ENCODE measurements at places on chromosomes 16 and 17.

GRCh38 chr16:82108774-82109173, 61.2 kb downstream of the MPHOSPH6 start:
- DNase-seq: no peak

- no peak for DNase-seq
These were observed 9.8 kb upstream of the ADAT1 start for GRCh38 chr16:75632857-75633256.

GRCh38 chr17:83191388-83192160, 112.2 kb downstream of the METRNL start:
- no peak for DNase-seq

DNA sequence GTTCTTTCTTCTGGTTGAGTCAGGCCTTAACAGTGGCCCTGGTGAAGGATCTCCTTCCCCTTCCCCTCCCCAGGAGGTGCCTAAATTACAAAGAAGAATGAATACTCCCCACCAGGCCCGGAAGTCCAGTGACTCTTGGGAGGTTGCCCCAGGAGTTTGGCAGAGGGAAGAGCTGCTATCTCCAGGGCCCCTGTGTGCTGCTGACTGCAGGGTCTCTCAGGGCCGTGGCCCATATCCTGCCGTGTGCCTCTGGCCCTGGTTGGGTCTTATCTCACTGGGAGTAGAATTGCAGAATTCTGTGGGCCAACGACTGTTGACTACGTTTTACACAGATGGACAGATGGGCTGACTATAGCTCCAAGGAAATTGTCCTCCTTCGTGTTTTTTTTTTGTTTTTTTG, 28.0 kb downstream of the AKAP1 start:
- DNase-seq: no peak

DNA sequence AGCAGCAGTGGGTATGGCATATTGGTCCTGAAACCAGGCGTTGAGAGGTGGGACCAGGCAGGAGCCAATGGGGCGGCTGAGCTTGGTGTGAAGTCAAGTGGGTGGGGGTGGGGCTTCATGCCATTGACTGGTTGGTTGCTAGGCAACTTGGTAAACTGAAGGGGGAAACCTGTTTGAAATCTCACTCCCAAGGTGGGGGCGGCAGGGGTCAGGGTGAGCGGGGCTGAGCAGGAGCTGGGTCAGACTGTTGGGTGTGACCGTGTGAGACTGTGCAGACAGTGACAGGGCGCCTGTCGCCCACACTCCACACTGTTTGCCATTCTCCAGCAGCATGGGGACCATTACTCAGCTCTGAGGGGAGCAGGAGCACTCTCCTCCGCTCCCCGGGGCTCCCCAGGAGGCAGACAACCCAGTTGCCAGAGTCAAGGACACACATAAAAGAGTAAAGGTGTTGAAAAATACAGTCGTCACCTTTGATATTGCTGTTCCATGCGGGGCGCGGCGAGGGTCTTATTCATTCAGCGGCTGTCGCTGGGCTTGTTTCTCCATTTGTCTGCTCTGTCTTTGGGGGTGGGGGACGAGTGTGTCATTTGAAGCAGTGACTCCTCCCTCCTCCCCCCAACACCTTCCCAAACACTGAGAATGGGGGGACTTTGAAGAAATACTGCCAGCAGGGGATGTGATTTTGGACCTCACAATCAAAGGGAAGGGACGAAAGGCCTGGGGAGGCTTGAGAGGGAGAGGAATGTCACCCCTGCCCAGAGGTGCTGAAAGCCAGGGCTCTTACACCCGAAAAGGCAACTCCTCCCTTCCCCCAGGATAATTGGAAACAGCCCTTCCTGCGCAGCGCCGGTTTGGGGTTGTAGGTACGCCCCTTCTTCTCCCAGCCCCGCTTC, 1.2 kb upstream of the EFNB3 start:
- DNase-seq: peak; percentile 66

GRCh38 chr17:44093231-44093900, 22.8 kb downstream of the G6PC3 start:
- no peak for DNase-seq

DNA sequence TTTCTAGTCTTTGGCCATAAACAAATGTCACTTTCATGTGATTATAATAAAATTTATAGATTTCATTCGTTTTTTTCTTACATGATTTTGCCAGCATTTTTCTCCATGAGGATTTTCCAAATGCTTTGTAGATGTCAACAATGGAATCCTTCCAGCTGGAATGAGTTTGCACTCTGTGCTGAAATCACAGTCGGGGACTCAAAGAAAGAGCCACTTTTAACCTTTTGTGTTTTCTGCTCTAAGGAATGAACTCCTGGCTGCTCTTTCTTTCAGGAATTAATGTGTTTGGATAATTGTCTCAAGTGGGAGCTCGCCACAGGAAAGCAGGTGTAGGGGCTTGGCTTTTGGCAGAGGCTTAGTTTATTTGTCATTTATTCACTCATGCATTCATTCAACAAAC, 372.3 kb upstream of the SALL1 start:
- DNase-seq: no peak

DNA sequence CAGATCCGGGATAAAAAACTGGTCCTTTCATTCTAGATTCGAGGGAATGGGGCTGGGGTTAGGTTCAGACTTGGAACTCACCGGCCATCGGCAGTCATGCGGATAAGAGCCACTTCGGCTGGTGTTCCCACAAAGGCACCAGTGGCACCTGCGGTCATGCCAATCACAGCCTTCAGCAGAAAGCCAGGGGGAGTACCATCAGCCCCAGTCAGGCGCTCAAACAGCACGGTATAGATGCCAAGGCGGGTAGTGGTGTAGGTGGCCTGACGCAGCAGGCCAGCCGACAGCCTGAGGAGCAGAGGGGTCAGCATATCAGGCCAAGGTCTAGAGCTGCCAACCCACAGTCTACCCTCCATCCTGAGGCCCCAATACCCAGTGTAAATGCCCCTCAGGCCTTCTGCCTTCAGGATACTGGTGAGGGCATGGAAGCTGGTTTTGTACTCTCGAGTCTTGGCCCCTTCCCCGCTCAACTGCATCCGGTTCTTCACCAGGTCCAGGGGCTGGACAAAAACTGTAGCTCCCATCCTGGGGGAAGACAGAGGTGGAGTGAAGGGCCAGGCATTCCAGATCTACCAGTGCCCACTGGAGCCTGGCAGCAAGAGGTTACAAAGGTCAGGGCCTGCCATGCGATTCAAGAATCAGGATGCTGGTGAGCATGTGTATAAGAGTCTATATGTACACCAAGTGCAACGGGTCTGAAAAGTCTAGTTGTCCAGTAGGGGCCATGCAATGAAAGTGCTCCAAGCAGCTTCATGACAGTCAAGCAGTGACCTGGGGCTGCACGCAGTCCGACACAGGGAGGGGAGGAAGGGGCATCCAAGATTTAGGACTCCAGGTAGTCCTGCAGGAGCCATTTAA, 929 bp downstream of the SLC25A11 start:
- no peak for DNase-seq

DNA sequence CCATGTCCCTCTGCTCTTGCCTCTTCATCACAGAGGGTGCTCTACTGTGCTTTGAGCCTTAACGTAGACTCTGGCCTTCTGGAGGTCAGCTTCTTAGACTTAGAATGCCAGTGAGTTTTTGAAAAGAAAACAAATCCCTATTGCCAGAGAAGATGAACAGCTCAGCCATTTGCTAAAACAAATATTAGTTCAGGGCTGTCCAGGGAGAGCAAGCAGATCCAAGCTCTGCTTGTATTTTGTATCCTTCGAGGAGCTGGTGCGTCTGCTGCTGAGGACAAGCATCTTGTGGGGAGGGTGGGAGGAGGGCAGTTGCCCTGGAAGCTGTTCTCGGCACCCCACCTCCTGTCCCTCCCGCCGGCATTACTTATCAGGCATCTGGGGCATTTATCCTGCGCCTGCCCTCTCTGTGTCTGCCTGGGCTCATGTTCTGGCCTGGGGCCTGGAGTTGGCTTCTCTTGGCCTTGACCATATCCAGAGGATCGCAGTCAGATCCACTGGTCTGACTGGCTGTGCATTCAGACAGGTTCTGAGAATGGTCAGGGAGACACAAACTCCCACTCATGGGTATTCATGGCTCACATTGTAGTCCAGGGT, 173.1 kb upstream of the NLRP1 start:
- no peak for DNase-seq

- DNase-seq: peak; percentile 82
These were observed 74.0 kb downstream of the N4BP1 start for GRCh38 chr16:48535831-48536613.

GRCh38 chr17:6126768-6127167, 56.6 kb downstream of the WSCD1 start:
- DNase-seq: no peak

GRCh38 chr16:48335961-48336360, 49.3 kb downstream of the SIAH1 start:
- no peak for DNase-seq

- DNase-seq: no peak
These were observed 417.8 kb upstream of the CCL2 start for GRCh38 chr17:33837281-33837680.

DNA sequence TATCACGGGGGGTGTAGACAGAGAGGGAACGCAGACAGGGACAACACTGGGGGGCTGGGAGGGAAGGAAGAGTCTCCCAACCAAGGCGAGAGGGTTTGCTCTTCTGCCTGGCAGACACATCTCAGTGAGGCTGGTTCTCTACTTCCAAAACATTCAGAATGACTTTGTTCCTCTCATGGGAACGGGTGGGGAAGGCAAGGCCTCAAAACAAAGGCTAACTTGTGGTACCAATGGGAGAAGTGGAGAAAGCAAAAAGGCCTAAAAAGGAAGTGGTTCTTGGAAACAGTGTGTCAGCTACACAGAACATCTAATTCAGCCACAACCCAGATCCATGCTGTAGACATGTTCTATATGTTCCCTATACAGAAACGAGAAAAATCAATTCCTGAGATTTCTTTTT, 7.5 kb downstream of the FLOT2 start:
- DNase-seq: no peak

GRCh38 chr17:55054429-55054828, 85.9 kb downstream of the STXBP4 start:
- no peak for DNase-seq

DNA sequence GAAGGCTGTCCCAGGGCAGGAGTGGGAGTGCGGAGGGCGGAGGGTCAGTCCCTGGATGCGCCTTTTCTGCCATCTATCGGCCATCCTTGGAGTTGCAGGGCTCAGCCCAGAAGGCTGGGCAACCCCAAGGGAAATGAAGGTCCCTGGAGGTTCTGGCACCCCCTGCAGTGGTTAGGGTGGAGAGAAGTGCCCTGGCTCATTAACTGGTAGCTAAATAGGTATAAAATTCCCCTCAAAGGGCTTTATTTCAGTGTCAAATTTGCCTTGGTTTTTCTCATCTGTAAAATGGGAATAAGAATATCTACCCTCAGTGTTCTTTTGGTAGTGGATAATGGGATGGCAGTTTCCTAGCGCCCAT, 22.4 kb downstream of the C17orf75 start:
- DNase-seq: peak; percentile 88

DNA sequence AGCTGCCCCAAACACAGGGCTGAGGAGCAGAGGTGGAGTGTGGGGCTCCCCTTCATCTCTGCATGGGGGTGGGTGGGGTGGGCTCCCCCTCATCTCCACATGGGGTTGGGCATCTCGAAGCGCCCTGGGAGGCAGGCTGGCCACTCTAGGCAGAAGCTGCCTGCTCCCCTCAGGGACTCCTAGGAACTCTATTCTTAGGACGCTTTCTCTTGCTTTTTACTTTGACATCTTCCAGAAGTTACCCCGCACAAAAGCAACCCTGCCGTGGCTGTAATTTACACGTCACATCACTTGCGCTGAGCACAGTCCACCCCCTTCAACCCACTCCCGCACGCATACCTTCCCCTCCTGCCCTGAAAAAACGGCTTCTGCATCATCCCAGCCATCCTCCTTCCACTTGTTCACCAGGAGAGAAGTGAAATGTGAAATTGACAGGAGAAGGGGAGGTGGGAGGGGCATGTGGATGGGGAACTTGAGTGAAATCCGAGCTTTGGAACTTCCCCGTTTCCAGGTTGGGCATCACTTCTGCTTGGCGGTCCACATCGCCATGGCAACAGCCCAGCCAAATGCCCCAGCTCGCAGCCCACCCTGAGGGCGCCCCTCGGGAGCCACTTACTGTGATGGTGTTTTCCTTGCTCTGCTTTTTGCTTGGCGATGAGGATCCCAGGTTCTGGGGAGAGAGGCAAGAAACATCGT, 53.7 kb upstream of the RCVRN start:
- peak; percentile 39 for DNase-seq

GRCh38 chr17:9226794-9227135, 205.5 kb downstream of the NTN1 start:
- DNase-seq: no peak

DNA sequence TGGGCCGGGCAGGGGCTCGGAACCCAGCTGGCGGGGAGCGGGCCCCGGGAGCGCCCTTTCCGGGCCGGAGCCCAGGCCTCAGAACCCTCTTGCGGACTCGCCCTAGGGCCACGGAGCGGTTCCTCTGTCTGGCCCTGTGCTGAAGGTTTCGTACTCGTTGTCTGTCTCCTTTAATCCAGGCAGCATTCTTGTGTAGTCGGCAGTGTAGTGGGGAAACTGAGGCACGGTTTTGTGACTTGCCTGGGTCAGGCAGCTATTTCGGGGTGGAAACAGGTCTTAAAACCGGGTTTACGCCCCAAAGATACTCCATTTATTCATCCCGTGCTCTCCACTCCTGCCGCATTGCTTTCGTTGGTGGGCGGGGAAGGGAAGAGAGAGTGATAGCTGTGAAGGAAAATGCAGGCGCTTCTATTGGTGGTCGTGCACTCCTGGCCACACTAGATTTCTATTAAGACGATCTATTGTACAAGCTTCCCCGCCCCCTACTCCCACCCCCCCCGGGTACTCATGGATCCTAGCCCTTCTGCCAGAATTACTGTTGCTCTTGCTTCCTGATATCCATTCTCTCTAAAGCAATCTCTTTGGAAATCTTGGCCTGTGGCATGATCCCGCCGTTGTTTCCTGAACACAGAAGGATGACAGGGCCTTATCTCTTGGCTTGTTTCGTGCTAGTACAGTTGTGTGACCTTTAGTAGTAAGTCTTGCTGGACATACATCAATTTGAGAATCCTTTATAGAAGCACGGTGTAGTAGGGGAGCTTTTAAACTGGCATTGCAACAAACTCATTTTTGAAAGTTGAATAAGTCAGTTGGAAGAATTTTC, 751 bp downstream of the DCAF7 start:
- no peak for DNase-seq

DNA sequence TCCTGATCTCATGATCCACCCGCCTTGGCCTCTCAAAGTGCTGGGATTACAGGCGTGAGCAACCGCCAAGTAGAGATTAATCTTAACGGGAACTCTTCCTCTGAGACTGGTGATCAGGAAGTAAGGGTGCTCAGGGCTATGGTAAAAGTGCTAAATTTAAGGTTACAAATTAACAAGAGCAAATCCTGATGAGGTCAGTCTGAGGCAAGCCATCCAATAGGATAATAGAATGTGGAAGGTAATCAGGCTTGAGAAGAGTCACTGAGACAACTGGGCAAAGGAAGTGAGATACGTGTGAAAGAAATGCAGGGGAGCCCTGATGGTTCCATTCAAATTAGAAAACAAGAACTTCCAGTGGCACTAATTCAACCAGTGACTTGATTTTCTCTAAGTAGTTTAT, 69.1 kb downstream of the CACNG1 start:
- no peak for DNase-seq

GRCh38 chr17:63361182-63361581, 84.9 kb downstream of the CYB561 start:
- DNase-seq: no peak
